ENCODE measurements at places on chromosomes 1 and 21.

- peak; percentile 57 for DNase-seq
Measured at GRCh38 chr1:42439940-42440339, 15.9 kb downstream of the ZMYND12 start.

DNA sequence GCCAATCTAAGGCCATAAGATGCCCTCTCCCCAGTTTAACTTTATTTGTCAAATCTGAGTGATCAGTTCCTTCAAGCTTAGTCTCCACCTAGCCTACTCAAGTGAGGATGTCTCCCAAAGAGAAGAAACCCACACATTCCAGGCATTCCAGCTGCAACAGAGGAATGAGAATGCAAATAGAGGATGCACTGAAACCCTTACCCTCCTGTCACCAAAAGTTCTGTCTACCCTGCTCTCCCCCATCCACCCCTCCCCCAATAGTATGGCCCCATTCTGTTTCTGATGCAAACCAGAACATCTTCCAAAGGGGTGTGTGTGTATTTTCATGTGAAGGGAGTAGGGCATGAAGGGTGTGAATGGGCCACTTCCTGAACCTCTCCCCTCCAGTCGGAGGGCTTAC lies 3.0 kb downstream of the DUSP23 start:
- DNase-seq: no peak

DNA sequence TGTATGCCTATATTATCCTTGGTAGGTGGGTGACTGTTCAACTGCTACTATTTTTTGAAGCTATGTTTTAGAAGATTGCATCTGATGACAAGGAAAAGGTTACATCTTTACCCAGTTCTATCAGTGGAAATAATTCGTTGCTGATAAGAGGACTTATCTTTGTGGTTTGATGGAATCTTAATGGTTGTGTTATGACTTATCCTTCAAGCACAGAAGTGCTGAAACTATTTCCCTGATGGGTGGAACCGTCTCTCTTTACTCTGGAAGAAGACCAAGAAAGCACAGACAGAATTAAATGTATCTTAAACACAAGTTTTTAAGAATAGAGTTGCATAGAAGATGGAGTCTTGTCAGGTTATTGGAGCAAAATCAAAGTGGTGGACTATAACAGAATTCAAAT lies 437.7 kb upstream of the KAZN start:
- no peak for DNase-seq

DNA sequence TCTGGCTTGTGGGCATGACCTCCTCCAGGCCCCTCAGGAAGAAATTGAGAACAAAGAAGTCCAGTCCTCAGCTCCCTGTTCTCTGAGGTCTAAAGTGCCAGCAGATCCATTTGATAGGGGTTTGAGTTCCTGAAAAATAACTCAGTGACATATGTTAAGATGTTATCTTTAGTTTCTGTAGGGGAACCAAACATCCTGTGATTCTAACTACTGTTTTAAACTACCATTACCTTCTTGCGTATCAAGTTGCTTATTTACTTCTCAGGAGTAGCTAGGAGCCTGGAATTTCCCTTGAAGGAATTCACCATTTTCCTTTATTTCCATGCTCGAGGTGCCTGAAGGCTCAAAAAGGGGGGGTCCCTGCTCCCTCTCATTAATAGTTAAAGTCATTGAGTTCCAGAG lies 18.8 kb upstream of the LIN9 start:
- no peak for DNase-seq

DNA sequence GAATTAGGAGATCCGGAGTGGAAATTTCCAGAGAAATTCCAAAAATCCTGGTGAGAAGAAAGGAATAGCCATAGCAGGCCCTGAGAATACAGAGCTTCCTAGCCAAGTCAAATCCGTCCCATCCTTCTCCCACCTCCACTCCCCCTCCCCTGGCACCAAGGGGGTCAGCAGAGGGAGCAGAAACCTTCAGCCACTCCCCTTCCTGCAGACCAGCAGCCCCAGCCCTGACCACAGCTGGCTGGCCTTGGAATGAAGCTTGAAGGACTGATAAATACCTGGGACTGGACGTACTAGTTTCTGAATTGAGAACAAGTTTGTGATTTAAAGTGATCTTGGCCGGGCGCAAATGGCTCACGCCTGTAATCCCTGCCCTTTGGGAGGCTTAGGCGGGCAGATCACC lies 13.8 kb upstream of the RIPPLY3 start:
- DNase-seq: no peak

- no peak for DNase-seq
Measured at GRCh38 chr1:33099290-33100118, 18.6 kb downstream of the AZIN2 start.

DNA sequence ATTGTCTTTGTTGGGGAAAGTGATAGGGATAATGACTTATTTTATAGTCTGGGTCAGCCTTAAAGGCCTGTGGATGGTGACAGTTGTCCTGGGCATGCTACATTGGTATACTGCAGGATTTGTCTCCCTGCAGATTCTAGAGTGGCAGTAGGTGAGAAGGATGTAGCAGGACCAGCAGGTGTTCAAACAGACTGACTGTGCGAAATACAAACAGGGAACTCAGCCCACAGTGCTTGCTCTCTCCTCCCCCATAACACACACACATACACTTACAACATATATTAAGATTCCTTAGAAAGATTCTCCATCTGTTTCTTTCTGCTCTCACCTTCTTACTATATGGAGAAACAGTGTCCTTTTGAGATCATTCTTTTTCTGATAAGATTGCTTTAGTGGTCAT lies 6.9 kb downstream of the PDE4B start:
- peak; percentile 91 for DNase-seq

GRCh38 chr1:17255336-17255735 lies 6.4 kb downstream of the PADI3 start:
- DNase-seq: no peak

GRCh38 chr1:174276087-174276486 lies 116.8 kb downstream of the RABGAP1L start:
- no peak for DNase-seq

DNA sequence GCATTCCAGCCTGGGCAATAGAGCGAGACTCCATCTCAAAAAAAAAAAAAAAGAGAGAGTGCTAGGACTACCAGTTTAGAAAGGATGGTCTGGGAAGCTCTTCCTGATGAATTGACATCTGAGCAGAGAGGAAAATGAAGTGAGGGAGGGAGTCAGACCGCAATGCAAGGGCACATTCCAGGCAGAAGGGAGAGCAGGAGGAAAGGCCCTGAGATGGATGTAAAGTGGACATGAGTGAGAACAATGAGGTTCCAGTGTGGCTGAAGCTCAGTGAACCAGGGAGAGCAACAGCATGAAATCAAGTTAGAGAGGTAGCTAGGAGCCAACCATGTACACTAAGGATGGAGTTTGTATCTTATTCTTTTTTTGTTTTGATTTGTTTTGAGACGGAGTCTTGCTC lies 55.9 kb upstream of the SPOCD1 start:
- DNase-seq: no peak

DNA sequence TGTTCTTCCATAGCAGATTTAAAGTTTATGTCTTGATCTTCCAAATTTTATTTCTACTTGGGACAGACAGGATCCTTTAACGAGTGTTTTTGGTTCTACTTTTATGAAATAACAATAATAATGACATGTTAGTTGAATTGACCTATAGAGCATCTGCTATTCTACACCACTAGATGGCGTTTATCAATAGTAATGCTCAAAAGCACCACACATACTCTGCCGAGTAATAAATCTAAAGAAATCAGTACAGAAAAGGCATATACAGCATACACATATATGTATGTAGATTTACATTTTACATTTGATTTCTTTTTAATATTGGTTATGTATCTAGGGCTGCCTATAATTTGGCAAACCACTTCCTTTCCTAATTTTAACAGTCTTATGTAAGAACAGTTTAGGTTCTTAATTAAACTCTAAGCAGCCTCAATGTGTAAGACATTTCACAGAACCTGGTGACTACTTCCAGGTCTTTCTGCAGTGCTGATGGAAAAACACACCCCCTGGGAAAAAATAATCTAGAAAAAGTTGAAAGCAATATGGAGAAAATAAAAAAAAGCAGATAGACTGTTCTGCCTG lies 5.9 kb upstream of the SIPA1L2 start:
- DNase-seq: peak; percentile 37

DNA sequence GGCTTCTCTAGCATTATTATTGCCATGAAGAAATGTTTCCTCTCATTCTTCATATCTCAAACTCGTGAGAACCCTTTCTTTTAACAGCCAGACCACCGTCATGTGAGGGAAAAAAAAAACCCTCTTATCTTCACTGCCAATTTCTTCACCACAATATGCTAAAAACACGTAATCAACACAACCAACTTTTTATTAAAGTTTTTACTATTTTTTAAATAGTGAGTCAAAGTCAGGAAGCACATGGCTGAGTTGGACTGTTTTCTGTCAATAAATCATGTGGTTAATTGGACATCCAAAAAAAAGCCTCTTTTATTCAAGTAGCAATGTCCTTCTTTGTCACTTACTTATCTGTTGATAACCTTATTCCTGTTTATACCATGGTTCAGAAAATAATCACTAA lies 55.9 kb upstream of the SAMD13 start:
- DNase-seq: no peak

DNA sequence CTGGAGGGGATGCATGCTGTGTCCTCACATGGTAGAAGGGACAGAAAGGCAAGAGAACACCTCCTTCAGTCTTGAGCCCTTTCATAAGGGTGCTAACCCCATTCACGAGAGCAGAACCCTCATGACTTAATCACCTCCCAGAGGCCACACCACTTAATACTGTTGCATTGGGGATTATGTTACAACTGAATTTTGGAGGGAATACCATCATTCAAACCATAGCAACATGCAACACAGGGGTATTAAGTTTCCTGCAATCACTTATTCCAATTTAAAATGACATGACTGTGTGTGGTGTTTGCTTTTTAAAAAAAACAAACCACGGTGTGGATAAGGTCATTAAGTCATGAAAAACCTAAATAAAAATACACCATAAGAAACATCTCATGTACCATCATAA lies 3.1 kb upstream of the LIN9 start:
- no peak for DNase-seq

DNA sequence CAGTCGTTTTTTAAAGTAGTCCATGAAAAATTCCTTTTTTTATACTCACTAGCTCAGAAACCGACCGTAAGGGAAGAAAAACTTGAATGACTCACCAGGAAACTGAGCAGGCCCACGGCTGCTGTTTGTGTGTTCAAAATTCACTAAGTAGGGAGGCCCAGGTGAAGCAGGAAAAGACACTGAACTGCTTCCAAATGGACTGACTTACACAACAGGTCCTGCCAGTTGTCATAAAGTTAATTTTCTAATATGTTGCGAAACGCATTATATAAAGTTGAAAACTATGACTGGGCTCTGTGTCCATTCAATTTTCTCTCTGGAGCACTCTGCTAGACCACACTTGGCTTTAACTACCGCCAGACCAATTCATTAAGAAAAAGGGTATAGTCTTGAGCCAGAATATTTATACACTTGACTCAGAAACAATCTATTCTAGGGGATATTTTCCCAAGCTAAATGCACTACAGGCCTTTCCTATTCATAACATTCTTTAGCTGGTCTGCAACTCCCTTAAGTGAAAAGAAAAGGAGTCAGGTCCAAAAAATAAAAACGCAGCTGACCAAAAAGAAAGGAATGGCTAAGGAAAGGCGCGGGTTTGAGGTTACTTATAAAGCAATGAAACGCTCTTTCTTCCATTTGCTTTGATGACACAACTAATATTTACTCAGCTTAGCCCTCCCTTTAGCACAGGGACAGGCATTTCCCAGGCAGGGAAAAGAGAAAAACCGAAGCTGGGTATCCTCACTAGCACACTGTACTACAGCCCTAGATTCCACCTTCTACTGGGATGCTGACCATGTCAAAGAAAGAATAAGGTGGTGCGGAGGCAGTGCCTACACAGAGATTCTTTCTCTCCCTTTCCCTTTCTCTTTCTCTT lies 306.3 kb upstream of the ESRRG start:
- DNase-seq: peak; percentile 14

DNA sequence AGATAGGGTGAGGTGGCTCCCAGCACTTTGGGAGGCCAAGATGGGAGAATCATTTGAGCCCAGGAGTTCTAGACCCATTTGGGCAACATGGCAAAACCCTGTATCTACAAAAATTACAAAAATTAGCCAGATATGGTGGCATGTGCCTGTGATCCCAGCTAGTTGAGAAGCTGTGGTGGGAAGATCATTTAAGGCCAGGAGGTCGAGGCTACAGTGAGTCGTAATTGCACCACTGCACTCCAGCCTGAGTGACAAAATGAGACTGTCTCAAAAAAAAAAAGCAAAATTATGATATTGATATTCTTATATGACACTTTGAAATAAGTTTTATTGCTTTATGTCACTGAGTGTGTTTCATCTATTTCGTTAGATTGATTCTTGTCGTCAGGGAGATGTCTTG lies 7.4 kb downstream of the ACADM start:
- no peak for DNase-seq

DNA sequence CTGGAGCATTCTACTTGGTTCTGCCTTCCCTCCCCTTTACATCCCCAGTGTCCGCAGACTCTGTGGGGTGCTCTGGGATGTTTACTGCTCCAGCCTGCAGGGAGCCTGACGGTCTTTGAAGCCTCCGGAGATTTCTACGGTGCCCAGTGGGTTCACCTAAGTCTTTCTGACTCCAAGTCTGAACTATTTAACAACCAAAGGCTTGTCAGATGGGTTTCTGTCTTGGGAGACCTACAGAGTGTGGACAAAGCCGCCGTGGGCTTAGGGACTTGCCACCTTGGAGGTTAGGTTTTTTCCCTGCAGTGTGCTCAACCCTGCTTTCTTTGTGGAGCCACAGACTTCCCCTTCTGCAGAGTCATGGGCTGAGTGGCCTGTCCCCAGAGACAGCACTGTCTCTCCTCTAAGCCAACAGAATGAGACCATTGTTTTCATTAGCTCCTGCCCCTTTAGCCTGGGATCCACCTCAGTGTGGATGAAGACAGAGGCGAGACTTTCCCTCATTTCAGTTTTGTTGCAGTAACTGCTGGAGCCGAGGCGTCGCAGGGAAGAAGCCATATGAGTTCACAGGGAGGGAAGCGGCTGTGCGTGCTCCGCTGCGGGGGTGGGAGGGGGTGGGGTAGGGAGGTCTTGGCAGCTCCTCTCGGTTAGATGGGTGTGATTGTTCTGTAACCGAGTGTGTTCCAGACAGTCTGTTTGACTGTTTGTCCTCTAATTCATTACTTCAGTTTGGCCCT lies 120.7 kb downstream of the CNIH3 start:
- peak; percentile 44 for DNase-seq

GRCh38 chr1:221740993-221741702 lies 741 bp downstream of the DUSP10 start:
- no peak for DNase-seq

DNA sequence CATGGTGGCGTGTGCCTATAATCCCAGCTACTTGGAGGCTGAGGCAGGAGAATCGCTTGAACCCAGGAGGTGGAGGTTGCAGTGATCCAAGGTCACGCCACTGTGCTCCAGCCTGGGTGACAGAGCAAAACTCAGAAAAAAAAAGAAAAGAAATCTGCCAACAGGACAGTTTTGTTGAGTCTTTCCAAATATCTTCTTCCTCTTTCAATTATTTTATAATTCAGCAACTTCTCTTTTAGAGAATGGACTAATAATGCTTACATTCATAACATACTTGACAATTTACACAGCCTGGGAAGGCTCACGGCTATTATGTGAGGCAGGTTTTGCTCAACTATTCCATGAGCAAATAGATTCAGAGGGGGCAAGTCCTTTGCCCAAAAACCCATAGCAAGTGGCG lies 18.1 kb downstream of the CNR2 start:
- DNase-seq: no peak
